ENCODE measurements at places on chromosomes 16 and 17.

- DNase-seq: no peak
Measured at GRCh38 chr16:62548095-62548494, 511.9 kb upstream of the CDH8 start.

GRCh38 chr16:80104401-80104800 is 436.4 kb upstream of the DYNLRB2 start:
- no peak for DNase-seq

DNA sequence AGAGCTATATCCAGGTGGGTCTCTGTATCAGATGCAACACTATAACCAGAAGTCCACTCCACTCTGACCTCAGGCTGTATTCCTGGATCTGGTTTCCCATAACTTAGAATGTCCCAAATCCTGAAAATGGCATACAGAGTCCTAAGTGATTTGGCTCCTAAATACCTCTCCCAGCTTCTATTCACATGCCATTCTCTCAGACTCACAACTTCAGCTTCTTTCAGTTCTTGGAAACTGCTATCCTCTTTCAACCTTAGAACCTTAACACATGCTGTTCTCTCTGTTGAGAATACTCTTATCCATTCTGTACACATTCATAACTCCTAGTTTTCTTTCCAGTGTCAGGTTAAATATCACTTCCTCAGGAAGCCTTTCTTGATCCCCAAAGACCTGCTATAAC is 132.0 kb downstream of the BRIP1 start:
- no peak for DNase-seq

GRCh38 chr16:20647736-20648135 is 49.7 kb downstream of the ACSM1 start:
- no peak for DNase-seq

- DNase-seq: no peak
Measured at GRCh38 chr16:80684136-80684765, 120.1 kb downstream of the CDYL2 start.

DNA sequence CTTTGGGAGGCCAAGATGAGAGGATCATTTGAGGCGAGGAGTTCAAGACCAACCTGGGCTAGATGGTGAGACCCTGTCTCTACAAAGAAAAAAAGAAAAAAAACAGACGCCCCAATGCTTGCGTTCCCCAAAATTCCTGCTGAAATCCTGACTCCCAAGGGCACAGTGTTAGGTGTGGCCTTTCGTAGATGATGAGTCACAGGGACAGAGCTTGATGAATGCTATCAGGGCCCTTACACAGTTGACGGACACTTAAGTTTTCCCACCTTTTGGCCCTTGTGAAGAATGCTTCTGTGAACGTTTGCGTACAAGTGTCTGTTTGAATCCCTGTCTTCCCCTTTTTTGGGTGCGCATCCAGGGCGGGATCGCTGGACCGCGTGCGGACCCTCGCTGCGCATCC is 16.5 kb upstream of the ZNF750 start:
- DNase-seq: no peak

DNA sequence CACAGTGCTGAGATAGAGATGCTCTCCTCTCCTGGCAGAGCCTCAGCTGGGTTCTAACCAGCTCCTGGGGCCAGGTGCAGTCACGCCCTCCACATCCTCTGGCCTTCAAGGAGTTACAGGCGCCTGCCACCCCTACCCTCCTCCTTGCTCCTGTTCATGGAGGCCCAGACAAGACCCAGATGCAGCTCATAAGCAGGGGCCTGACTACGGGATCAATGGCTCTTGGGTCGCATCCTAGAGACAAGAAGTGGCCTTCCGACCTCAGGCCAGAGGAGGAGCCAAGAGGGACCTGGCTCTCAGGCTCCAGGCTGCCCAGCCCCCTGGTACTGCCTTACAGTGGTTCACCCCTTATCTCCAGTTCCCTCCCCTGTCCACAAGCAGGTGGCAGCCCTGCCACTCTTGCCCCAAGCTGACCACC is 23.0 kb downstream of the ARHGAP27 start:
- DNase-seq: no peak

DNA sequence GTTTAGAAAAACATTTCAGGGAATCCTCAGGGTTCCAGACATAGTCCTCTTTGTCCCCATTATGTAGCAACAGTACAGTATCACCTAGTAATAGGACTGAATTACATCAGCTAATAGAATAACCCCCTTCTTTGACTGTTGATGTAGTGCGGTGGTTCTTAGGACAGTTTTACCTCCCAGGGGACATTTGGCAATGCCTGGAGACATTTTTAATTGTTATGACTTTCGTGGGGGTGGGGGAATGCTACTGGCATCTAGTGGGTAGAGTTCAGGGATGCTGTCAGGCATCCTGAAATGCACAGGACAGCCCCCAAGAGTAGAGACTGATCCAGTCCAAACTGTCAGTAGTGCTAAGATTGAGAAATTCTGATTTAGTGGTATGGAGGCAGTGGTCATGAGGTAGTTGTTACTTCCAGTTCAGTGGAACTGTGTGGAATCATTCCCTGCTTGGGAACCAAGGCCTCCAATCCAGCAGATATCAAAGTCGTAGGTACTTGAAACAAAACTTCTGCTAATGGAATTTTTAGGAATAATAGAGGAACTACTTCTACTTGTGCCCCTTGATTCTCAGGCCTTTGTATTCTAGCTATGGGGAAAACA is 20.3 kb downstream of the NF1 start:
- DNase-seq: peak; percentile 17

DNA sequence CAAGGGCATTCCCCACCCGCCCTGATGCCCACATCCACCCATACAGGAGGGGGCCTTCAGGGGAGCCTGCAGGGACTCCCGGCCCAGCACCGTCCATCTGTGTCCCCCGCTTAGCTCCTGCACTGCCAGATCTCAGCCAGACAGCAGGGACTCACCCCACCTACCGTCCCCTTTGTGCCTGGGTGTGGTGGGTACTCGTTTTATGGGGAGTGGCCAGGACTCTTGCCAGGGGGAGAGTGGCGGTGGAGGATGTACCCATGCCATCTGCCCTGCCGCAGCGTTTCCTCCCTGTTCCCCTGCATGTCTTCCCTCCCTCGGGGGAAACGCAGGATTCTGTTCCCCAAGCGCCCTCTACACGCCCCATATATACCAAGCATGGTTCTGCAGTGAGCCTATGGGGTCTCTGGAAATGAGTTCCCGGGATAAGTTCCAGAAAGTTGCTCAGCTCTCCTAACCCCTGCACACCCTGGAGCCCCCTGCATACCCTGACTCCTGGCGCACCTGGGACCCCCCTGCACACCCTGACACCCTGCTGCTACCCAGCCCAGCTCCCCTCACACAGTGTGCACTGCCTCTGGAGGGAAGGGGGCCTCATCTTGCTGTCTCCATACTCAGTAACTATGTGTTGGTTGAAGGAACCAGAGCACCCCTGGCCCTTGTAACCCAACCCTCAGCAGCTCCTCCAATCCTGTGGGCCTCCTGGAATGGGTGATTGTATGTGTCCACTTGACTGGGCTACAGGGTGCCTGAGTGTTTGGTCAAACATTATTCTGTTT is 4.2 kb upstream of the MAFG start:
- DNase-seq: no peak

GRCh38 chr17:43309505-43310332 is 75.9 kb upstream of the RNU2-1 start:
- peak; percentile 22 for DNase-seq

DNA sequence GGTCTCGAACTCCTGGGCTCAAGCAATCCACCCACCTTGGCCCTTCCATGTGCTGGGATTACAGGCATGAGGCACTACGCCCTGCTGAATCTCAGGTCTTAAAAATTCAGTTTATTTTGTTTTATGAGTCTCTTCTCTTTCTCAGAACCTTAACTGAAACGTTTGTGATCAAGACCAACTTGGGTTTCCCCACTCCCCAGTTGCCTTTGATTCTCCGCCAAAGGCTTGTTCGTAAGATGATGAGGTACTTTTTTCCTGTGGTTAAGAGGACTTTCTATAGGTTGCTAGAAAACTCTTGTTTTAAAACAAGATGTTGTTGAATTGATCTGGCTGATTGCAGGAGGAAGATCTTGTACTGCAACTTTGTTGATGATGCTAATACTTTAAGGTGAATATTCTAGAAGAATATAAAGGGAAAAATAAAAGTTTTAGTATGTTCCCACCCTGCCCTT is 11.7 kb downstream of the ABCC1 start:
- DNase-seq: no peak

Measured in mesenchymal stem cell (in vitro differentiated cells and primary cell).